ENCODE measurements at places on chromosomes 16 and 17.
A peak's percentile ranks its signal among the peaks of the same experiment; 100 is the strongest.

DNA sequence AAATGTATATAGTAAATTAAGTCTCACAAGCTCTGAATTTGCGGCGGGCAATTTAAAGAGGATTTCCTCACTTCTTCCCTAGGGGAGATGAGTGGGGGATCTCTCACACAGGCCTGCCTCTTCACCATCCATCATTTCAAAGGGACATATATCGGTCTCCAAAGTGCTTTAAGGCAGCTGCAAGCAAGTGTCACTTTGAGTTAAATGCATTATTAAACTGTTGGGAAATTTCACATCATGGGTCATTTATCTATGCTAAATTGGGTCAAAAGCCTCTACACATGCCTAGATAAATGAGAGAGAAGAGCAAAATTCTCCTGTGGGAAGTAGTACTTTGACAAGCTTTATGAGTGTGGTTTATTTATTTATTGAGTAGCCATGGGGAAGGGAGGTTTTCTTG lies 1106.1 kb upstream of the GOT2 start:
- no peak for DNase-seq

GRCh38 chr17:5897275-5897911 lies 172.8 kb upstream of the WSCD1 start:
- DNase-seq = no peak

GRCh38 chr17:14882131-14882530 lies 383.0 kb downstream of the PMP22 start:
- DNase-seq = no peak

DNA sequence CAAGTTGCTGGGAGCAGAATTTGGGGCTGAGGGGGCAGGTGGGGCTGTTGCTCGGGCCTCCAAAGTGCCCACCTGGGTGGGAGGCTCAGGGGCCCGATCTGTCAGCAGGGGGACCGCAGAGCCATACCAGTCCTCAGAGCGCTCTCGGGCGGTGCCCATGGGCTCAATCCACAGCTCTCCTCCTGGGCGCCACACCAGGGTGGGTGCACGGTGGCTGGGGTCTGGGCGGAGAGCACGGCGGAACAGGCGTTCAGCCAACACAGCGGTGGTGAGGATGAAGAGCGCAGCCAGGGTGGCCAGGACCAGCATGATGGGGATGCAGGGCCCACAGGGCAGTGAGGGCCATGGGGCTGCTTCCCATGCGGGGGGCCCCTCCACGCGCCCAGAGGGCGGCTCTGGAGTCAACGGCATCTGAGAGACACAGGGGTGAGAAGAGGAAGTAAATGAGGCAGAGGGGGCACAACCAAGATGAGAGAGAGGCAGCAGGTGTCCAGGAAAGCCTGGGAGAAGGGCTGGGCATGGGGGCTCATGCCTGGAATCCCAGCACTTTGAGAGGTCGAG lies 1.2 kb downstream of the C16orf54 start:
- no peak for DNase-seq

GRCh38 chr16:1182950-1183907 lies 30.3 kb downstream of the CACNA1H start:
- peak; percentile 93 for DNase-seq

- no peak for DNase-seq
Observed at GRCh38 chr16:28524681-28525171, 14.0 kb downstream of the NUPR1 start.

DNA sequence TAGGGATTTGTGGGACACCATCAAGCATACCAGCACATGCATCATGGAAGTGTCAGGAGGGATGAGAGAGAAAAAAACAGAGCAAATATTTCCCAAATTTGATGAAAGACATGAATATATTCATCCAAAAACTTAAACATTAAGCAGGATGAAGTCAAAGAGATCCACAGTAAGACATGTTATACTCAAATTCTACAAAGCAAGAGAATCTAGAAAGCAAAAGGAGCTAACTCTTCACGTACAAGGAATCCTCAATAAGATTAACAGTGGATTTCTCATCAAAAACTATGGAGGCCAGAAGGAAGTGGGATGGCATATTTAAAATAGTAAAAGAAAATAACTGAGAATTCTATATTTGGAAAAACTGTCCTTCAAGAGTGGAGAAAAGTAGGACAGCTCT lies 374.8 kb downstream of the ZFHX3 start:
- no peak for DNase-seq

GRCh38 chr17:76208120-76208519 lies 32.2 kb downstream of the RNF157 start:
- no peak for DNase-seq

DNA sequence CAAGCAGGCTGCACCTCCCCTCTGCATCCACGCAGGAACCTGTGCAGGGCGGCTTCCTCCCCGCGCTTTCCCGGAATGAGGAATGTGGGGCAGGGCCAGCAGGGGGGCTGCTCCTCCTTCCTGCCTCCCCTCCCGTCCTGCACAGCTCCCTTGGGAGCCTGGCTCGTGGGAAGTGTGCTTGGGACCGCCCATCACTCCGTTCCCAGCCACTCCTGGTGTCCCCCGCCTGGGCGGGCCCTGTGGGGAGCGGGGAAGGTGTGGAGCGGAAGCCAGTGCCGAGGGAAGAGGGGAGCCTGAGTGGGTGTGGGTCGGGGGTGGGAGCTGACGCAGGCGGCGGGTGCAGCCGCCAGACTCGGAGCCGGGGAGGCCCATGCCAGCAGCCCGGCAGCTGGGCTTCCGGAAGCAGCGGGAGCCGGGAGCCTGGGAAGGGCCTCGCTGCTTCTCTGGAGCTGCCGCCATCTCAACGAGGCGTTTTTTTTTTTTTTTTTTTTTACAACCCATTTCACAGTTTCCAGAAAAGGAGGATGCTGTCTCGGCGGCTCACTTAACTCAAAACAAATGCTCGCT lies 24.1 kb downstream of the BAHCC1 start:
- peak; percentile 93 for DNase-seq

DNA sequence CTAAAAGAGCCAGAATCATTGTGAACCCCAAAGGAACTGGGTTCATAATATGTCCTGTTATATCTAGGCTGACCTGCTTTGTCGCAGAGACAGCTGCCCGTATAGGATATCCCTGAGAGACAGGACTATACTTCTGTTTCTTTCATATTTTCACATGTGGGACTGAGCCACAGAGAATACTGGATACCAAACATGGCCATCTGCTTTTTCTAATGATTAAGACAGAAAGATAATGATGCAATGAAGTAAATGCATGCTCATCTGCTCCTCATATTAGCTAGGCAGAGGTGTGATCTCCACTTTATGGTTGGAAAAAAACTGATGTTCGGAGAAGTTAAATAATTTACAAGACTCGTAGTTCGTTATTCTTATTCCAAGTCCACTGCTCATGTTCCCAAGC lies 160.4 kb downstream of the AATF start:
- DNase-seq = no peak

- DNase-seq = no peak
Observed at GRCh38 chr17:79980246-79981043, 55.2 kb downstream of the TBC1D16 start.

DNA sequence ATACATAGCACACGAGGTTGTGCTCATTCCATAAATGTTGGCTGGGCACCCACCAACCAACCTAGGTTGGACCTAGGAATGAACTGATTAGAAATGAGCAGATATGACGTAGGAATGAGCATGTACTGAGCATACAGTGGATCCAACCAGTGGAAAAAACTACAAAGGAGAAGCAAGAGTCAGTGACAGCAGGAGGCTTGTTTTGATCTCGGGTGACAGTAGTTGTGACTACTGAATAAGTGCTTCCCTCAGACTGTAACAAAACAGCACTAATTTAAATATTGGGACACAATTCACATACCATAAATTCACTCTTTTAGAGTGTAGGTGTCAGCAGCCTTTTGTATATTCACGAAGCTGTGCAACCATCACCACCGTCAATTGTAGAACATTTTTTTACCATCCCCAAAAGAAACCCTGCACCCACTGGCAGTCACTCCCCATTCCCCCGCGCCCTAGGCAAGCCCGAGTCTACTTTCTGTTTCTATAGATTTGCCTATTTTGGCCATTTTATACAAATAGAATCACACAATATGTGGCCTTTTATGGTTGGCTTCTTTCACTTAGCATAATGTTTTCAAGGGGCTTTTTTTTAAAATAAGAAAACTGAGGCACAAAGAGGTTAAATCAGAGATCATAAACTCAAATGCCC lies 7.0 kb downstream of the VAC14 start:
- no peak for DNase-seq

DNA sequence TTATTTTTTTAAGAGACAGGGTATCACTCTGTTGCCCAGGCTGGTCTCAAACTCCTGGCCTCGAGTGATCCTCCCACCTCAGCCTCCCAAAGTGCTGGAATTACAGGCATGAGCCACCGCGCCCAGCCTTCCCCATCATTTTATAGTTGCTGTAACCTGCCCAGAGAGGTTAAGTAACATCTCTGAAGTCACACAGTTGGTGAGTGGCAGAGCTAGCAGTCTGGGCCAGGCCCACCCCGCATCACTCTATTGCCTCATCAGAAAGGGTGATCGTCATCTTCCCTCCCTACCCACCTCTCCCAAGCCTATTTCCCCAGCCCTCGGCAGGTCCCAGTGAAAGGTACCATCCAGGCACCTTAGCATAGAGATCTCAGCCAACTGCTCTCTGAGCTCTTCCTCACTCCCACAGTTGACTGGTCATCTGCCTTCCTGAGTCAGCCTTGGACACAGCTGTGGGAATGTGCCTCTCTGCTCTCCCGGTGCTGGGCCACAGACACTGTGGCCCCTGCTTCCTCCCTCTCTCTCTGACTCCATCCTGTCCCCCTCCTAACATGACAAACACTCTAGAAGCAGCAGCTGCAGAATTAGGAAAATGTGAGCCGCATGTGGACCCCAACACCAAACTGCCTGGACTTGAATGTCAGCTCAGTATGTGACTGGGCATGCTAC lies 57.1 kb downstream of the SCNN1B start:
- no peak for DNase-seq

- DNase-seq = no peak
Observed at GRCh38 chr17:2940352-2940751, 123.1 kb downstream of the OR1D5 start.

DNA sequence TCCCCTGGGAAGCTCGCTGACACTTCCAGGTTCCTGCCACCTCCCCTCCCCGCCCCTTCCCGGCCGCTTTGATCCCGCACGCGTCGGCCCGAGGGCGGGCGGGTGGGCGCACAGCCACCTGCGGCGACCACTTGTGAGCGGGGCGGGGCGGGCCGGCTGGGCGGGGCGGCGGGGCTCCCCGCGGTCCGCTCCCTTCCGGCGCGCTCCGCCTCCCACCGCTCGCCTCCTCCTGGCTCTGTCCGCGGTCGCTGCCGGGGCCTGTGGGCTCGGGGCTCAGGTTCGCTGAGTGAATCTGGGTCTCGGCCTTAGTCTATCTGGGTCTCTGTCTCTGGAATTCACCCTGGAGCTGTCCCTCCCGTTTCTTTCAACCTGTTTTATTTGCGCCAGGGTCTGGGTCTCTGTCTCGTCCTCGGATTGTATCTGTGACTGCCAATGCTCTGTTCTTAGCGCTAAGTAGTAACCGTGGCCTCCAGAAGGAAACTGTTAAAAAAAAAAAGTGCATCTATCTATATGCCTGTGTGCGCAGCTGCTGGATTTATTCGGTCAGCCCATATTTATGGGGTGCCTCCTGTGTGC lies 2.7 kb upstream of the HES7 start:
- no peak for DNase-seq

DNA sequence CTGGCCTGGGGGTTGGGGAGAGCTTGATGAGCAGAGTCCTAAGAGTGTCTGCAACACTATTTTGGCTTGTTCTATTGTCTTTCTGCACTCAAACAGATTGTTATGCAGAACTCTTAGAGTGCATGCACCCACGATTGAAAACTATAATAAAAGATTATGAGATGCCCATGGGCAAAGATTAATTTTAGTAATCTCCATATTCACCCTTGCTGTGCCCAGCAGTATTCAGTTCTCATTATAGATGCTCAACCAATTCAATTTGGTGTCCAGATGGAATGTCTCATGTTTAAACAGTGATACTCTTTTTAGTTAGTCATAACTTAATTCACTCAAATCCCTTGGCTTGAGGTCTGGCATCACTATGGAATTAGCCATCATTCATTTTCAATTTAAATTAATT lies 952.5 kb downstream of the CDH8 start:
- no peak for DNase-seq

- DNase-seq = no peak
Observed at GRCh38 chr17:31310886-31311285, 3.0 kb downstream of the EVI2B start.

- no peak for DNase-seq
Observed at GRCh38 chr17:40625311-40625710, 22.3 kb downstream of the SMARCE1 start.

DNA sequence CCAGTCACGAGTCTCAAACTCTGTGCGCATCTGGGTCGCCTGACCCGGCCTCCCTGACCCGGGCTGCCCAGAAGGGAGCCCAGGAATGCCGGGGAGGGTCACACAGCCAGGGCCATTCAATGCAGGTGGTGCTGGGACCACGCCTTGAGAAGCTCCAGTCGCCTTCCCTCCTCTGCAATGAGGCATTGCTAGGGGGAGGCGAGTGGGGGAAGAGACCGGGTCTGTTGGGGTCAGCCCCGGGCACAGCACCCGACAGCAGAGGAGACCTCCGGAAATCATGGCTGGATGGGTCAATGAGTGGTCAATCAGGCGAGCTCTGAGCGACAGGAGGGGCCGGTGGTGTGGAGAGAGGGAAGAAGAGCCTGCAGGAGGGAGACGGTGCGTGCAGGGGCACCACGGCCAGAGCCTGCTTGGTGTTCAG lies 13.3 kb downstream of the JPH3 start:
- no peak for DNase-seq

- no peak for DNase-seq
Observed at GRCh38 chr17:17216776-17217175, 10.6 kb upstream of the PLD6 start.

DNA sequence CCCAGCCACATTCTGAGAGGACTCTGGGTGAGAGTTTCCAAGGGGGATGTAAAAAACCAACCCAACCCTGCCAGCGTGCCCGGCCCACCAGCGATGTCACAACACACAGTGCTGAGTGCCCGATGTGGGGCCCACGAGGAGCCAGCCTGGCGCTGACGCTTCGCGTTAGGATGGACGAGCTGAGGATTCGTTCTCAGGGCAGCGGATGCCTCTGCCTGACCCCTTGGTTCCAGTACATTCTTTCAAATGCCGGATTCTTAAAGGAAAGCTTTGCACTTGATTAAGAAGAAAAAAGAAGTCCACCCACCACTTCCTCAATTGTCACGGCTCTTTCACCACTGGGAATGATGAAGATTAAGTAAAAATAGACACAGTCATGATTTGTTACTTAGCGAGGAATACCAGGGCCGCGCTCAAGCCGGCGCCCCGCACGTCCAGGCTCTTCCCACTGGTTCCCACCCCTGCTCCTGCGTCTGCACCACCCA lies 79.4 kb downstream of the IRF8 start:
- no peak for DNase-seq

DNA sequence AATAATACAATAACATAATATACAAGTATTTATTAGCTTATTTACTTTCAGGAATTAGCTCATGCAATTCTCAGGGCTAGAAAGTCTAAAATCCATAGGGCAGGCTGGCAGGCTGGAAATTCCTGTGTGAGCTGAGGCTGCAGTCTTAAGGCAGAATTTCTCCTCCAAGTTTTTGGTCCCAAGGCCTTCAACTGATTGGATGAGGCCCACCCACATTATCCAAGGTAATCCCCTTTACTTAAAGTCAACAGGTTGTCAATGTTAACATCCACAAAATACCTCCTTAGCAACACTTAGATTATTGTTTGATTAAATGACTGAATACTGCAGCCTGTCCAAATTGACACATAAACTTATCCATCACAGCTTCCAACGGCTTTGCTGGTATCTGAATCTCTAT lies 32.9 kb upstream of the SOX9 start:
- DNase-seq = no peak
